Natural killer cell treated with Interleukin-12 subunit alpha and Interleukin-12 subunit beta and Interleukin-15 and Interleukin-18, amount 100 ng/mL, for 72 hours (primary cell): ENCODE measurements at places on chromosomes 5 and 9. TPM values are rescaled to one million over a fixed set of nuclear protein-coding genes. Genes with fewer than 3 reads are reported as not detected.

MAPKAP1 gene
- total RNA-seq: 83.7 TPM

CHSY3 gene
- total RNA-seq: 2.3 TPM

PCDHAC2 gene
- not detected for total RNA-seq

CATSPER3 gene
- total RNA-seq: not detected

GRCh38 chr9:89619019-89619418, 14.2 kb downstream of the GADD45G start:
- no peak for DNase-seq

- peak; percentile 70 for DNase-seq
Observed at GRCh38 chr5:42951293-42951840, 88.8 kb downstream of the ANXA2R start.

DNA sequence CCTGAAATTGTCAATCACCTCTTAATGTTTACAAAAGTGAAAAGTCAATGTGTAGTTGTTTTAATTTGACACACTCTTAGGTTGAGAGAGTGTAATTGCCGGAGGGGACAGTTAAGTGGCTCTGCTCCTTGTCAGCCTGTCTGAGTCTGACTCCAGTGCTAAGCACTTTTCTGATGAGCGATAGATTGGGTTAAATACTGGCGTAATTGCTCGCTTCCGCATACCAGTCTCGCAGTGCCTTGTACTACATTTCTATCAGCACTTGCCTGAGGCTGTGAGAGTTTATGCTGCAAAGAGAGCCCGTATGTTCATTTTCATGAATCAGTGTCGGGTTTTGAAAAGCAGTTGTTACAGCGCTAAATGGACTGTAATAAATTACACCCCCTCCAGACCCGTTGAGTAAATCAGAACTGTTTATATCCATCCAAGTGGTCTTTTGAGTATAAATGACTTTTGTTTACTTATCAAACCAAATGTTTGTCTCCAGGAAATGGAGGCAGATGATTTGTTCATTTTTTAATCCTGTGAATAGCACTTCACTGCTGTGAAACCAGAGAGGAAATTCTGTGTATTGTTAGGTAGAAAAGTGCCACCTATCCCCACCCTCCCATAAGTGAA, 41.0 kb upstream of the DMRT3 start:
- no peak for DNase-seq
